ENCODE measurements at places on chromosomes 4 and X.

DNA sequence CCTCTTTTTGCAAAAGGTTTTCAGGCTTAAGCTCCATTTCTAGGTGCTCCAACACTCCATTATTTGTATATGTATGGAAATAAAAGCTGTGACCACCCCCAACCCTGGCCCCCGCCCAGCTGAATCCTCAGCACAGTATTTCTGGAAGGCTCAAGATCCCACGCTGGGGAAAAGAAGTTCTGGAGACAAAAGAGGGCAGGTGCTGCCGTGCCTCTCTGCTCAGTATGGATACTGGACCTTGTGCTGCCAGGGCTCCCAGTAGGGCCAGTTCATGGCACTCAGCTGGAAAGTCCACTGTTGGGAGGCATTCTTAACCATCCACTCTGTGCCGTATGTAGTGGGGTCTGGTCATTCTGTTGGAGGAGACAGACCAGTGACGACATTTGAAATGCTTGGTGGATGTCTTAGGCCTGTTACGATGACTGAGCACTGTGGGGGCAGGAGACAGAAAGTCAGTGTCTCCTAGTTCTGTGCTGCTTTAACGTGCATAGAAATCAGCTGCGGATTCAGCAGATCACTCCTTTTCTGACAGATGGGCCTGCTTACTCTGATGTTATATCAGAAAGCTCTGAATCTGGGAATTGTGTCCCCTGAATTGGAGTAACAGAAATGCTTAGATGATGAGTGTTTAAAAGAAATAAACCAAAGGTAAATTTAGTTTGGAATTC is 48.4 kb upstream of the MSANTD1 start:
- DNase-seq, result no peak

GRCh38 chr4:99755223-99755944 is 61.2 kb upstream of the DAPP1 start:
- DNase-seq, result no peak

DNA sequence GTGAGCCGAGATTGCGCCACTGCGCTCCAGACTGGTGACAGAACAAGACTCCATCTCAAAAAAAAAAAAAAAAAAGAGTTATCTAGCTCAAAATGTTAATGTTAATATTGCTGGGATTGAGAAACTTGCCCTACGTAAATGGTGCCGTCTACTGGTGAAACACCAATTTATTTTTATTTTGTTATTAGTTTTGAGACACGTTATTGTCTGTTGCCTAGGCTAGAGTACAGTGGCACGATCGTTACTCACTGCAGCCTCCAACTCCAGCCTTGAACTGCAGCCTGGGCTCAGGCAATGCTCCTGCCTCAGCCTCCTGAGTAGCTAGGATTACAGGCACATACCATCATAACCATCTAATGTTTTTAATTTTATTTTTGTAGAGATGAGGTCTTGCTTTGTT is 262.8 kb downstream of the BMPR1B start:
- DNase-seq, result no peak

DNA sequence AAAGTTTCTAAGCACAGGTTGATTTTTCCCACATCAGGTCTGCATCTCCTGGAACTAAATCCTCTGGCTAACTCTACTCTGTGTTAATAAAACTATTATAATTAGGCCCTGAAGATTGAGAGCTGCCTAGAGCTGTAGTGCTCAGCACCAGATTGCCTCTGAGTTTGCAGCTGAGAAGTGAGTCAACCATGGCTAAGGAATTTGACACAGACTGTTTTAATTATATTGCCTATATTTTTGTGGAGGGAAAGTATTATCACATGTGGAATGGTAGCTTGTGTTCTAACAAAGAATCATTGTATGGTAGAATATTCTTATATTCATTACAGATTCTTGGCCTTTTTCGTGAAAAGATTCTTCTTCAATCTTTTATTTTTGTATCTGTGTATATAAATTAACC is 1907.6 kb upstream of the TENM3 start:
- DNase-seq, result no peak

DNA sequence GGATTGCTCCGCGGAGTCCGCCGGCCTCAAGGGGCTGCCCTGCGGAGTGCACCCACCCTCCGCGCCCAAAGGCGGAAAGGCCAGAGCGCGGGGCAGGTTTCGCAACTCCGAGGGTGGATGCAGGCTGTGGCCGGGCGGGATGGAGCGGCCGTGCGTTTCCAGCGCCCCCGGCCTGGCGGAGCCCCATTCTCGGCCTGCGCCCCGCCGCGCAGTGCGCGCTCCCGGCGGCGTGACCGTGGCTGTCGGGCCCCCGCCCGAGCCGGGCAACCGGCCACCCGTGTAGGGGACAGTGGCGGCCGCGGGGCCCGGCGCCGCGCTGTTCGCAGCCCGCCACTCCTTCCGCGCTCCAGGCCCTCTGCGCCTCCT is 331 bp downstream of the SETD7 start:
- DNase-seq, result no peak

DNA sequence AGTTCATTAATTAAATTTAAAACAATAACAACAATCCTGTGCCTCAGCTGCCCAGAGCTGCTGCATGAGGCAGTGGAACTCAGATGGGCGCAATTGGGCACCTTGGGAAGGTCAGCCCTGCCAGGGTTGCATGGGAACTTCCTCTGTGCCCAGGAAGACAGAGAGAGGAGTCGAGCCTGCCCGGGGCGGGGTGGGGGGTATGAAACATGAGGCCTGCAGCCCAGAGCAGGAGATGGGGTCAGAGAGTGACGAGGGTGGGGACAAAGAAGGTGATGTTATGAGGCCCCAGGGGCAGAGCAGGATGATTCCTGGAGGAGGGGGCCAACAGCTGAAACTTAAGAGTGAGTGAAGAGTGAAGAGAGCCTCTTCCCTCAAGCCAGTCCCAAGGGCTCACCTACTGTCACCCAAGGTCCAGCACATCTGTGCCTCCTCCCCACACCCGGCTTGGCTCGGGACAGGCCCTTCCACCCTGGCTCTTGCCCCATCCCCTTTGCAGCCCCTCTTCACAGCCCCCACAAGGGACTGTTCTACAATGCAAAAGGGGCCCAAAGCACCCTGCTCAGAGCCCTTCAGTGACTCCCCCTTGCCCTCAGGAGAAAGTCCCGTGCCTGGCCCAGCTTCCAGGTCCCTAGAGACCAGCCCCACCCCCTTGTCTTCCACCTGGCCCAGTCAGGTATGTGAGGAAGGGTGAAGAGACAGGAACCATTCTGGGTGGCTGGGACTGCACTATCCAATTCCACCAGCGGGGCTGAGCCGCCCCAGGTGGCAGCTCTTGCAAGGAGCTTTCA is 31.4 kb downstream of the HMX1 start:
- no peak for DNase-seq

- DNase-seq, result no peak
Measured at GRCh38 chr4:40719008-40719623, 30.6 kb upstream of the NSUN7 start.

DNA sequence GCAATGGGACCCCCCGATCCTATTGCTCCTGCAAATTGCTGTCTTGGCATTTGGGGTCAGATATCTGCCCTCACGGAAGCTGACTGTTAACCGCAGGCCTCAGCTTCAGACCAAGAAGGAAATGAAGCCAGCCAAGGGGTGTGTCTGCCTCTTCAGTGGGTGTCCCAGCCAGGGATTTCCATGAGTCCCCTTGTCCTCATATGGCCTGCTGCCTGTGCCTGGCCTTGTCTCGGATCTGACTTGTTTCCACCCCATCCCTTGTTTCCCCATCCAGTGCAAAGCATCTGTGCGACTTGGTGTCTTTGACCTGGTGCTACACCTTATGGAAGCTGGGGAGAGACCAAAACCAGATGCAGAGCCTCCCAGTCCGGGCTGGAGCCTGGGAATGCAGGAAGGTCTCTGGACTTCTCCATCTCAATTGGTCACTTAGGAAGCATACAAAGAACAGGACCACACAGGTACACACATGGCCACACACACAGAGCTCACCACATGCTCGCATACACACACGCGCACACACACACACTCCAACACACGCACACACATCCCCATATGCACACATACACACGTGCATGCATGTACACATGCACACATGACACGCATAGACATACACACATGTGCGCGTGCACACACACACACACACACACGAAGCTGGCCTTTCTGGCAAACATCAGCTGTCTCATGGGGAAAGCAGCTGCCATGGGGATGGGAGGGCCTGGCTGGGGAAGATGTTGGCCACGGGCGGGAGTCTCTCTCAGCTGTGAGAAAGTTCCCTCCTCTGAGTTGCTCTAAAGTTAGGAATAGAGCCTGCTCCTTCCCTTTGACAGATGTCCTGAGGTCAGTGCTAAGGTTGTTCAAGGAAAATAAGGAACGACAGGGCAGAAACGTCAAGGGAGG is 65.5 kb downstream of the CRMP1 start:
- no peak for DNase-seq

GRCh38 chr4:37793562-37793961 is 32.9 kb upstream of the PGM2 start:
- DNase-seq, result no peak

DNA sequence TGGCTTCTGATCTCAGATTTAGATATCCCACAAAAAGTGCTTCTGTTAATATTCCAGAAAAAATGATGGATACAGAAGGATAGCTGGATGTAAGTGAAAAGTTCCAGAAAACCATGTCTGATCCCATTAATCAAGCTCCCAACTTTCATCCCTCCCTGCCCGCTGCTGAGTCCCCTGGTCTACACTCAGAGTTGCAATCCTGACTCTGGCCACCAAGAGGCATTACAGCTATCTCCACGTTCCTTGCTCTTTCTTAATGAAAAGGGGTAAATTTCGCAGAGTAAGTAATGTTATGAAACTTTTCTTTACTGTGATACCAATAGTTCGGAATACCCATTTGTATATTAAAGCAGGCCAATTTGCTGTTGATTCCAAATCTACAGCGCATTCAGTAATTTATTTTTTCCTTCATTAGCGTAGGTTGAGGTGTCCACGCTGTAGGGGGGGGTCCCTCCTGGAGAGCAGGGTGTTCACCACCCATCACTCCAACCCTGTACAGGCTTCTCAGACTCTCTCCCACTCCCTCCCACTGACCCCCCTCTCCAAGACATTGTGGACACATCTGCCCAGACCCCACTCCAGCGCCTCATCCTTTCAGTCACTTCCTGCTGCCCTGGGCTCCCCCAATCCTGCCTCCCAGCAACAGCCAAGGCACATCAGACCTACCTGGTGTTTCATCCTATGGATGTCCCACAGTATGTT is 55.1 kb downstream of the RAB40A start:
- peak; percentile 24 for DNase-seq

DNA sequence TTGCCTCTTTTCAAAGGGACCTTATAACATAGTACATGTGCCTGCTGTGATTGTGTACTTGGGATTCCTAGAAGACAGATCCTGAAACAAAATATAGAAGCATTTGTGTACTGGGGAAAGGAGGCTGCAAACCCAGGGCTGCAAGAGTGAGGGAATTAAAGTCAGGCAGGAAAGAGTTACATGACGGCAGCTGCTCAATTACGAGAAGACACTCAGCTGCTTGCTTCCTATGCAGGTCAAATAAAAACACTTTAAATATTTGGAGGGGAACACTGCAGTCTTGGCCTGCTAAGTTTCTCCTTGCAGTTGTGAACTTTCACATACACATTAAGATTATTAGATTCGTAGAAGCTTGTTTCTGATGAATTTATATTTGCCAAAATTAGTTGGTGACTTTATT is 191.9 kb upstream of the CXCL13 start:
- DNase-seq, result no peak

DNA sequence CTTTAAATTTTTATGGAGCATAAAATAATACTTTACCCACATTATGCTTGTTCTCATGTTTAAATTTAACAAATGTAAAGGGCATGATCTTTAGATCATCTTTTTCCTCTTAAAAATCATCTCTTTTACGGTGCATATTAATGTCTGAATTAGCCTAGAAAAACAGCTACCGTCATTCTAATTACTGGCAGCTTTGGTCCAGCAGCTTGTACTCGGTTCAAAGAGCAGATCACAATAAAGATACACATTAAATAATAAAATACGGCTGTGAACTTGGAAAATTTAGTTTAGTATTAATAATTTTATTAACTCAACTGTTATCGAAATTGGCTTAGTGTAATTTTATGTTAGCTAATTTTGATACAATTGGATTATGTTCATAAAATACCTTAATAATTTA is 19.1 kb downstream of the CCSER1 start:
- no peak for DNase-seq

DNA sequence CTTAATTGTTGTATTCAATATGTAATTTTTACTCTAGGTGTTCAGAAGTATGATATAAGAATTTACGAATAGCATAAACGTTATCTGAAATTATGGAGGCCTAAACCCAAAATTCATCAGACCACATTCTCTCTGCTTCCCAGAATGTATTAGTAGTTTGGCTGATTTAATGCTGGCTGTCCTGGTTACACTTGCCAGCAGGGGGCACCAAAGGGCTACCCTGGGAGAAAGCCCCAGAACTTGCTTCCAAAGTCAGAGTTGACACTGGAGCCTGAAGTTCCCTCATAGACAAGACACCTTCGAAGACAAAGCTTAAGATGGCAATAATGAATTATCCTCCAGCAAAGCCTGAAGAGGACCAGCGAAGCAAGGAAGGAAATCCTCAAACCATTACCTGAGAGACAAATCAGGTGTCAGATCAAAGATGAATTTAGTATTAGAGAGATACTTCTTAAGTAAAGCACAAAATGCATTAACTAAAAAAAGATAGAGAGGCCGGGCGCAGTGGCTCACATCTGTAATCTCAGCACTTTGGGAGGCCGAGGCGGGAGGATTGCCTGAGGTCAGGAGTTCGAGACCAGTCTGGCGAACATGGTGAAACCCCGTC is 11.3 kb upstream of the ANOS1 start:
- DNase-seq, result no peak

- DNase-seq, result no peak
Measured at GRCh38 chr4:40306976-40307375, 28.2 kb upstream of the CHRNA9 start.

GRCh38 chr4:93835929-93836328 is 7.4 kb downstream of the ATOH1 start:
- DNase-seq, result no peak

GRCh38 chrX:15790769-15791290 is 546 bp downstream of the ZRSR2 start:
- DNase-seq, result no peak

GRCh38 chr4:96841801-96842200 is 1001.9 kb downstream of the PDHA2 start:
- DNase-seq, result no peak

Data from NCI-H1105 (cell line).